ENCODE measurements at places on chromosomes 12 and 14. TPM values are rescaled to one million over a fixed set of nuclear protein-coding genes. Genes with fewer than 3 reads are reported as not detected.

TSFM gene
- 39.3 TPM for total RNA-seq

GPR84 gene
- not detected for total RNA-seq

DBX2 gene
- total RNA-seq = not detected

CAPZA3 gene
- total RNA-seq = not detected

LHX5 gene
- not detected for total RNA-seq

REM2 gene
- not detected for total RNA-seq

GALNT16 gene
- 0.49 TPM for total RNA-seq

TMEM119 gene
- total RNA-seq = not detected

MUCL1 gene
- not detected for total RNA-seq

GYS2 gene
- total RNA-seq = not detected

Data from endothelial cell of umbilical vein (primary cell).